ENCODE measurements at places on chromosomes 2 and 18.

GRCh38 chr18:44410740-44411139 lies 269.9 kb upstream of the SETBP1 start:
- no peaks in the 10 kb centered on the region for H3K4me1 ChIP-seq
- H3K4me3 ChIP-seq, result no peak overlapping the region
- no peak overlapping the region for H3K27ac ChIP-seq
- no peaks in the 10 kb centered on the region for H3K36me3 ChIP-seq
- no peak for ATAC-seq

- H3K27ac ChIP-seq, result no peak overlapping the region
- H3K4me3 ChIP-seq, result no peak overlapping the region
- H3K4me1 ChIP-seq, result no peaks in the 10 kb centered on the region
- no peaks in the 10 kb centered on the region for H3K36me3 ChIP-seq
- no peak for ATAC-seq
Observed at GRCh38 chr2:11006191-11006590, 94.5 kb downstream of the KCNF1 start.

DNA sequence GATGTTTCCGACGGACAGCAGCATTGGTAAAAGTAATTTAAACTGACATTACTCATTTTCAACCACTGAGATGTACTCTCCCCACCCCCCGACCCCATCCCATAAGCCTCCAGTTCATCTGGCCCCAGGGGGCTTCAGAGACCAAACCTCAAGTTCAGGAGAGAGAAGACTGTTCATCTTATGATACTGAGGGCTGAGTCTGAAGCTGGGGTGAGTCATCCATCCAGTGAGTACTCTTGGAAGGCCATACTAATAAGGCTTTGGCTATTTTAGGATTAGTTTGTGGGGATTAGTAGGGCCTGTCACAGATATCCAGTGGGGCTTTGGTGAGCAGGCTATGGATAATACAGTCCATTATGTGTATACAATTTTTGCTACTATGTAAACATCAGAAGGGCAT lies 125.3 kb upstream of the APCDD1 start:
- no peak for ATAC-seq
- no peaks in the 10 kb centered on the region for H3K27me3 ChIP-seq
- H3K4me3 ChIP-seq, result no peak overlapping the region
- H3K36me3 ChIP-seq, result no peaks in the 10 kb centered on the region
- H3K27ac ChIP-seq, result no peak overlapping the region

DNA sequence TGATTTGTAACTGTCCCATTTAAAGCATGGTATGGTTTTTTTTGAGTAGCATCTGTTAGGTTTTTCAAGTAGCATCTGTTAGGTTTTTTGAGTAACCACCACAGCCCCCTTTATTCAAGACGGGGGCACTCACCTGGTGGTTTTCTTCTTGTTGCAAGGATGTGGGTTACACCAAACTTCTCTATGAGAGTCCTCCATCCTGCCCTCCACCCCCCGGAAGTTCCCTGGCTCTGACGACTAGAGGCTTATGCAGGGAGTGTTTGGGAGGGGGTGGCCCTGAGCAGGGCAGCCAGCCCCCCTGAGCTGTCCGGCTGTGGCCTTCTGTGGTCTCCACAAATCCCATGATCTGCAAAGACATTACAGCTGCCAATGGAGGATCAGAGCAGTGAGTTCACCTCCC lies 39.3 kb downstream of the MTCL1 start:
- no peak overlapping the region for H3K4me3 ChIP-seq
- H3K27me3 ChIP-seq, result no peaks in the 10 kb centered on the region
- H3K36me3 ChIP-seq, result peaks cover 10% of the 10 kb centered on the region
- peaks cover 20% of the 10 kb centered on the region for H3K4me1 ChIP-seq
- no peak overlapping the region for H3K27ac ChIP-seq
- no peak for ATAC-seq

DNA sequence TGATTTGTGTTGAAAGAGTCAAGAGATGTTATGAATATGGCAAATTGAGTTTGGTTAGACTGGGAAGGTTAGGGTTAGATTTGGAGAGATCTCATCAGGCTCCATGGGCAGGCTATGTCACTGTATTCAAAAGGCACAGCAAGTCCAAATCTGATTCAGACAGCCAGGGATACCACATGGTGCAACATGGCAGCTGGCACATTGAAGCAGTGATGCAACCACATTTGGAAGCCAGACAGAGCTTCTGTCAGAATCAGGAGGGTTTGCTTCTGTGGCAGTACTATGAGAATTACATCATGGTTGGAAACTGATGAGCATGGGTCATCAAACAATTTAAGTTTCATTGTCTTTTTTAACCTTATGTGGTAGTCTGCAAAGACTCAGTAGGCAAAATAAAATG lies 772.2 kb downstream of the SUCLG1 start:
- no peaks in the 10 kb centered on the region for H3K27me3 ChIP-seq
- H3K4me1 ChIP-seq, result no peaks in the 10 kb centered on the region
- H3K27ac ChIP-seq, result no peak overlapping the region
- H3K36me3 ChIP-seq, result no peaks in the 10 kb centered on the region
